ENCODE measurements at places on chromosomes 1 and 21.

DNA sequence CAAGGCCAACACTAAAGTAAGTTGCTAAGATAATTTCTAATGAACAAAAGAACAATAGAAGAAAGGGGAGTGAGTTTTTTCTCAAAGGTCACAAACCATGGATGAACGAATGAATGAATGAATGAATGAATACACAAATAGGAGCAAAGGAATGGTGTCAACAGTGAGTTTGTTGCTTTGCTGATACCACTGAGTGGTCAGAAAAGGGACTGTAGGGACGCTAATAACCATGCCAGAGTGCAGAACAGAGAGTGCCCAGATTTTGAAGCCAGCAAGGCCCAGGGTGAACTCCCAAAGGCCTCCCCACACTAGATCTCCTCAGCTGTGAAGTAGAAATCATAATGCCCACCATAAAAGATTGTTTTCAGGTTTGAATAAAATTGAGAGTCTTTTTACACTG lies 15.9 kb downstream of the CD58 start:
- no peak for DNase-seq

DNA sequence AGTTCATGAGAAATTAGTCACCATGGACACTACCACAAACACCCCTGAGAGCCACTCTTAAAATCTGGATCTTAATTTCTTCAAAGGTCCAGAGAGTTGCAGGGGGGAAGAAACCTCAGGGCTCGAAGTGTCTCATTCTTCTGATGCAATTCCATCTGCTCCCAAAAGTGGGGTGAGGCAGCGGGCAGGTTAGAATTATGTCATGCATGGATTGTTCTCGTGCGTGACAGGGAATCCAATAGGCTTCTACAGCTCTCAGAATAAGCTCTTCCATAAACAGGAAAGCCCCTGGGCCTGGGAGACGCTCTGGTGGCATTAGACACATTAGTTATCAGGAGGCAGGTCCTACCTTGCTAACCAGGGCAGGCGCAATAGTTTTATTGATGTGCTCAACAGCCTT lies 8.4 kb downstream of the ENO1 start:
- DNase-seq = no peak

DNA sequence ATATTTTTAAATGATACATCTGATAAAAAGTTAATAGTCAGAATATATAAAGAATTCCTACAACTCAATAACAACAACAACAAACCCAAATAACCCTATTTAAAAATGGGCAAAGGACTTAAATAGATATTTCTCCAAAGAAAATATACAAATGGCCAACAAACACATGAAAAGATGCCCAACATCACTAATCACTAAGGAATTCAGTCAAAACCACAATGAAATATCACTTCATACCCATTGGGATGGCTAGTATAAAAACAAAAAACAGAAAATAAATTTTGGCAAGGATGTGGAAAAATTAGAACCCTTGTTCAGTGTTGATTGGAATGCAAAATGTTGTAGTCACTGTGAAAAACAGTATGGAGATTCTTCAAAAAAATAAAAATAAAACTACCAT lies 184.8 kb upstream of the RAB4A start:
- no peak for DNase-seq

GRCh38 chr1:156560585-156561163 lies 11.7 kb downstream of the IQGAP3 start:
- no peak for DNase-seq

- DNase-seq = peak; percentile 7
Measured at GRCh38 chr1:58465825-58466629, 80.5 kb downstream of the OMA1 start.

DNA sequence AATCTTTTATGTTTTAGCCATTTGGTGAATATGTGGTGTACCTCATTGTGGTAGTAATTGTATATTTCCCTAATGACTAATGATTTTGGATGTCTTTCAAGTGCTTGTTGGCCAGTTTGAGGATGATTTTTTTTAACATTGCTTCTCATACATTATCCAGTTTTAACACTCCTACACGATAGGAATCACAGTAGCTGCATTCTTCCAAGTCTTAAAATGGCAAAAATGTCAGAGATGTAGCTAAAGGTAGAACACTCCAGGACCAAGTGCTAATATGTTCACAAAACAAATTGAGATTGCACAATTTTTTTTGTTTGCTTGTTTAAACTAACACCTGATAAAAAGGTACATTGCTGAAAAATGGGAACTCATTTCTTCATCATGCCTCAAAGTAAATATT lies 11.7 kb downstream of the USP25 start:
- no peak for DNase-seq

DNA sequence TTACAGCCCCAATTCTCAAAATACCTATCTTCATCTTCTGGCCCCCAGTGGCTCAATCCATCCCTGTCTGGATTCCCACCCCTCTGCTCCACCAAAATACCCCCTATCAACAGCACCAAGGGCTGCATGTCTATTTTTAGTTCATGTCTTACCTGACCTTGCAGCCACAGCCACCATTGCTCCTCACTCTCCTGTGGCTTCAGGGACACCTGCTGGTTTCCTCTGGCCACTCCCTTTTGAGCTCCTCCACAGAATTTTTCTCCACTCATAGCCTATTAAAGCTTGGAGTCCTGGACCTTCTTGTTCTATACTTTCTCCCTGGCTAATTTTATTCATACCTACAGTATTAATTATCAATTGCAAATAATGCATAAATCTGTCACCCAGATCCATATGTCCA lies 125.3 kb upstream of the NGF start:
- DNase-seq = no peak

DNA sequence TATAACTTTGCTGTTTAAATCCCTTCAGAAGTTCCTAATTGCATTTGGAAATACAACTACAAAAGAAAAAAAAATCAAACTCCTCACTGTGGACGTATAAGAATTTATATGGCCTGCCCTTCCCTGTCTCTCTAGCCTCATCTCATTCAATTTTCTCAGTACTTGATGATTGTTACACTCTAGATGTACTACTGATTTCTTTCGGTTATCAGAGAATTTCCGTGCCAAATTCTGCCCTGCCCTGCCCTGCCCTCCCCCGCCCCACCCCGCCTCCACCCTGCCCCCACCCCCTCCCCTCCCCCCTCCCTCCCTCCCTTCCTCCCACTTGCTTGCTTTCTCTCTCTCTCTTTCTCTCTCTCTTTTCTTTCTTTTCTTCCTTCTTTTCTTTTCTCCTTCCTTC lies 71.7 kb upstream of the MPC2 start:
- DNase-seq = no peak

DNA sequence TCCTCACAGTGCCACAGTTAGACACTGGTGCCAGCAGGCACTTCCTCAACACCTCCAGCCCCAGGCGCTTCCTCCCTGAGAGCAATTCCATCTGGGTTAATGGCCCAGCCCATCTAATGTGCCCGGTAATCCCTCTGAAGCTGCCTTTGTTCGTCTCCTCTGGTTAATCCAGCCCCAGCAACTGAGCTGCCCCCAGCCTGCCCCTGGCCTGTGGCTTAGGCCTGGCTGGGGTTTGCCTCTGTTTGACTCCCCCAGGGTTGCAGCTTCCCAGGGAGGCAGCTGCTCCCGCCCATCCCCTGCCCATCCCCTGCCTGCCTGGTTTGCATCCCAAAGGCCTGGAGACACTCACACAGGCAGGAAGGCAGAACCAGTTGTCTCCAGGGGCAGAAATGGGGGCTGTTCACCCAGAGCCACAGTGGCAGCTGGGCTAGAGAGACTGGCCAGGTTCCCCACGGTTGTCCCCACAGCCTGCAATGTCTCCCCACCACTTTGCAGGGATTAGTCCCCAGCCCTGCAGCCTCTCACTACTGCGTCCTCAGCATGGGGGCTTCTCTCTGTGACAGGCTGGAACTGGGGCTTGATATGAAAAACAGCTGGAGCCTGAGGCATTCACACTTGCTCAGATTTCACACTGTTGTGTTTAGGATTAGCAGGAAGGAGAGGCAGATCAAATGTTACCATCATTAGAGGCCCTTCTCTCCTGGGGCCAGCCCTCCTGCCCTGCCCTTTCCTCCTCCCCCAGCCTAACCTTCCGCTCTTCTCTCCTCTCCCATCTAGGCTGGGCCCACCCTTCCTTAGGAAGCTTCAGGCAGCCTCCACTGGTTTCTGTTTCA lies 120.2 kb downstream of the TLR5 start:
- DNase-seq = peak; percentile 39

DNA sequence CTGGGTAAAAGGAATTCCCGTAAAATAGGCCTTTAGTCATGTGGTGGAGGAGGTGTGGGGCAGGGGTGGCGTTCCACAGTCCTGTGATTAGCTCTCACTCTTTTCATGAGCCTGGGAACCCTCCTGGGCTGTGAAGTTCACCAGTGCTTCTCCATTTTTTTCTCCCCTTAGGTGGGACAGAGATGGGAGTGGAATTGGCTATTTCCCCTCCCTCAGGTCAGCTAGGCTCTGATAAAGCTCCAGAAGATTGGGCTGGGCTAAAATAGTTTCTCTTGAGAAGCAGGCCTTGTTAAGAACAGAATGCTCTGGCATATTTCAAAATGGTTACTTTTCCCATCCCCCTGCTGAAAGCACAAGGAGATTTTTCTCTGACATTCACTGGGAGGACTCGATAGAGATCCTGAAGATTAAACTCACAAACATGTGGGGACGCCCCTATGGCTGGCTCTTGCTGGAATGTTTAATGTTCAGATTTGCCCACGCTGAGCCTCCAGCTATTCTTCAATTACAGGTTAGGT lies 33.4 kb upstream of the SLC2A1 start:
- DNase-seq = no peak

DNA sequence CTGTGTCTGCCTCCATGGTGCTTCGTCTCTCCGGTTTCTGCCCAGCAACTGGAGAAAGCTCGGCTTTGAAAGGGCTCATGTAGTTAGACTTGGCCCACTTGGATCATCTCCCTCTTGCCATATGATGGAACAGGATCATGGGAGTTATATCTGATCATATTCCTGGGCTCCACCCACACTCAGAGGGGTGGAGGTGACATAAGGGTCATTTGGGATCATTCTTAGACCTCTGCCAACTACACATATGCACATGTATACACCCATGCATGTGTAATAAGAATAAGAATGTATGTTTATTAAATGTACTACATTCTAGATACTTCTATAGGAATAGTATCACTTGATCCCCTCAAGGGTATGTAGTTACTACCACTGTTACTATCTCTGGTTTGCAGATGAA lies 74.1 kb upstream of the WNT4 start:
- DNase-seq = no peak

DNA sequence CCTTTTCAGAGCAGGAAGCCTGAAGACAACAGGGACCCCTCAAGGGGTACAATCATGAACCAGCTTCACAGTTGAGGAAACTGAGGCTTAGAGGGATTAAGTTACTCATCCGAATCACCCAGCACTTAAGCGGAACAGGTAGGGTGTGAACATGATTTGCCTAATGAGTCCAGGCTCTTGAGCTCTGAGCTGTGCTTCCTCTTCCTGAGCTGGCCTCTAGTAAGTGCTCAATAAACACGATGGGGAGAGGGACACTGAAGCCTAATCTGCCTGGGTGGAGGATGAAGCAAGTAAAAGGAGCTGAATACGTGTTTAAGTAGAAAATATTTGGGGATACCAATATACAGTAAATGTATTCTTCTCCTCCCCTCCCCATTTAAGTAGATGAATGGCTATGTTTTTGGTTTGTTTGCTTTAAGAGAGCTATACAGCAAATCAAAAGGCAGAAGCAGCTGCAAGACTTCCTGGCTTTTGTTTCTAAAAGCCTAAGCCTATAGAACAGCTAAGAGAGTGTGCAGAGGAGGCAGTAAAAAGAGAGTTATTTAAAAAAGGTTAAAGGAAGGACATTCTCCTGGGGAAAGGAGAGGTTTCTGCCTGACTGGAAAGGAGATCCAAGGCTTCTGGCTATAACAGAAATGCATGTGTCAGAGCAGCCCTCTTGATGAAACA lies 20.5 kb downstream of the STPG1 start:
- DNase-seq = no peak

DNA sequence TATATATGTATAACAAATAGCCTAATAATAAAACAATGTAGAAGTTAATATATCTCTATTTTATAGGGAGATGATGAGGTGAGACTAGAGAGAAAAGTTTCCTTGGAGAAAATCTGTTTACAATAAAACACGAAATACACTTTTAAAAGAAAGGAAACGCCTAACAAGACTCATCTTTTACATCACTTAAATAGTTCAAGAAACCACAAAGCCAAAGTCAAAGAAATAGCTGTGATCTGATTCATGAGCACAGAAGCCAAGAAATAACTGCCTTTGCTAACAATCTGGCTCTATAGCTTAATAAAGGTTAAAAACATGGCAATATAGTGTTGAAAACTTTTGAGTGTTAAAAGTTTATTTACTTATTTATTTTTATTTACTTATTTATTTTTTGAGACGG lies 61.5 kb downstream of the TOR3A start:
- DNase-seq = no peak

GRCh38 chr1:237664348-237664747 lies 226.4 kb downstream of the ZP4 start:
- DNase-seq = no peak

DNA sequence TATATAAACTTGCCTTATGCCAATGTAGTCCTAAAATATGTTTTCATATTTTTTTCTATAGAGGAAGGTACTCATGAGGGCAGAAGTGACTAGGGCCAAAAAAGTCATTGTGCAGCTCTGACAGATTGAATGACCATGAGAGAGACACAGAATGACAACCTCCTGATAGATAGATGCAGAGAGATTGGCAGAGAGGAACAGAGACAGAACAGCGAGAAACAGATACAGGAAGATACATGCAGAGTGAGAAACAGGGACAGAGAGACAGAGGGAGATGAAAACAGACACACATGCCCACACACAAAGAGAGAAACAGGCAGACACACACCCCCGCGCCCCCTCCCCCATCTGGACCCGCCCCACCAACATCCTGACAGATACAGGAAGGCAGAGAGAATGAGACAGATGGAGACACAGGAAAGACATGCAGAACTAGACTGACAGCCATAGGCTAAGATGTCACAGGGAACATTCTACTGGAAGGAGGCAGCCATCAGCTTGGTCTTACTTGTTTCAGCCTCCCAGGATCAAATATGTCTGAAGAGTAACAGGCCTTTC lies 211.1 kb downstream of the ST6GALNAC3 start:
- no peak for DNase-seq

- DNase-seq = no peak
Measured at GRCh38 chr1:154806333-154806732, 63.7 kb downstream of the KCNN3 start.

DNA sequence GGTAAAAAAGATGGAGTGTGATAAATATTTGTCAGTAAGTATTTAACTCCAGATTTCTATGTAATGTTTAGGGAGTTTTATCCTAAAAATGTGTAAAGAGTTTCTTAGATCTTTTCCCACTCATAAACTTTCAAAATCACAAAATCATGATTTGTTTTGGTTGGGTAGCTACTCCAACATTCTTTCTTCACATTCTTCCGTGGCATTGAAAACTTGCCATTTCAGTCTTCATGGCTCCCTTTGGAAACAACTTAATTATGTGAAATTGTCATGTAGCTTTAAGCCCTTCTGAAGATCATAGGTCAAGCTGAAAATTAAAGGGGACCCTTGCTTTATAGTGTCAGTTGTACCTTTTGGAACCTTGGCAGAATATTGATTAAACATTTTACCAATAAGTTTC lies 73.2 kb downstream of the ADGRL2 start:
- DNase-seq = no peak
